ENCODE measurements at places on chromosomes 7 and 10. TPM values are rescaled to one million over a fixed set of nuclear protein-coding genes. Genes with fewer than 3 reads are reported as not detected.

DNA sequence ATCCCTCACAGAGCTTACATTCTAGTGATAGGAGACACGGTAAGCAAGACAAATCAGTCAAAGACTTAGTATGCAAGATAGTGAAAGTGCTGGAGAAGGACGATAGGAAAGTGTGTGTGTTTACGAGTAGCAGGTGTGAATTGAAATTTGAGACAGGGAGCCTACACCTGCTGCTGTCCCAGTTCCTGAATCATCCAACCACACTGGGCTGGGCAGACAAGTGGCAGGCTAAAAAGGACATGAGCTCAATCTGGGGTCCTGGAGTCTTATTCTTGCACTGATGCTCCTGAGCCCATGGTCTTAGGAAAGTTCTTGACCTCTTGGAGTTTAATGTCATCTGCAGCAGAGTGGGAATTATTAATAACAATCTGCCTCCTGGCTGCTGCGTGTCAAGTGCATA, 16.2 kb downstream of the RBP3 start:
- H3K4me1 ChIP-seq, result no peaks in the 10 kb centered on the region
- no peak overlapping the region for H3K4me3 ChIP-seq
- no peak overlapping the region for H3K27ac ChIP-seq
- H3K36me3 ChIP-seq, result no peaks in the 10 kb centered on the region
- no peak for DNase-seq

ADCK2 gene
- total RNA-seq, result 20.6 TPM

SEMA3C gene
- total RNA-seq, result not detected

PNLIPRP1 gene
- total RNA-seq, result not detected

TNS3 gene
- not detected for total RNA-seq

GRCh38 chr10:29623797-29624196, 11.0 kb downstream of the SVIL start:
- no peaks in the 10 kb centered on the region for H3K4me1 ChIP-seq
- no peak for DNase-seq
- H3K27ac ChIP-seq, result no peak overlapping the region
- no peak overlapping the region for H3K4me3 ChIP-seq
- H3K36me3 ChIP-seq, result no peaks in the 10 kb centered on the region
- no peaks in the 10 kb centered on the region for H3K27me3 ChIP-seq

- no peaks in the 10 kb centered on the region for H3K36me3 ChIP-seq
- peak overlapping the region; percentile 11 for H3K27ac ChIP-seq
- H3K27me3 ChIP-seq, result no peaks in the 10 kb centered on the region
Measured at GRCh38 chr7:139582671-139583155, 59.2 kb downstream of the CLEC2L start.

GRCh38 chr7:105810556-105810955, 65.8 kb downstream of the ATXN7L1 start:
- peaks cover 2% of the 10 kb centered on the region for H3K27me3 ChIP-seq
- no peak overlapping the region for H3K27ac ChIP-seq
- peaks cover 52% of the 10 kb centered on the region for H3K4me1 ChIP-seq
- H3K36me3 ChIP-seq, result peaks cover 3% of the 10 kb centered on the region
- H3K4me3 ChIP-seq, result no peak overlapping the region
- DNase-seq, result no peak
